Fibroblast of skin of left quadriceps (primary cell): ENCODE measurements at places on chromosomes 5 and 9.

- DNase-seq, result no peak
Measured at GRCh38 chr5:119378075-119378700, 22.4 kb downstream of the TNFAIP8 start.

DNA sequence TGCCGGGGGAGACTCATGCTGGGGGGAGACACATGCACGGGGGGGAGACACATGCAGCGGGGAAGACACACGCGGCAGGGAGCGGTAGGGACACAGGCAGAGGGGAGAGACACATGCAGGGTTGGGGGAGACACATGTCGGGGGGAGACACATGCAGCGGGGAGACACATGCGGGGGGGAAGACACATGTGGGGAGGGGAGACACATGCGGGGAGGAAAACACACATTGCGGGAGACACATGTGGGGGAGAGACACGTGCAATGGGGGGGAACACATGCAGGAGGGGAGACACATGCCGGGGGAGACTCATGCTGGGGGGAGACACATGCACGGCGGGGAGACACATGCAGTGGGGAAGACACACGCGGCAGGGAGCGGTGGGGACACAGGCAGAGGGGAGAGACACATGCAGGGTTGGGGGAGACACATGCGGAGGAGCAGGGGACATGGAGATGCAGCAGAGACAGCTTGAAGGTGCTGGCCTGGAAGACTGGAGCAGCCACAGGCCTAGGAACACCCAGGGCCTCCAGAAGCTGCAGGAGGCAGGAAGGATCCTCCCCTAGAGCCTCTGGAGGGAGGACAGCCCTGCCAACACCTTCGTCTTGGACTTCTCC lies 20.3 kb upstream of the OLFM1 start:
- no peak for DNase-seq

GRCh38 chr9:72858089-72858912 lies 94.6 kb downstream of the ALDH1A1 start:
- DNase-seq, result no peak

GRCh38 chr9:17719053-17719452 lies 140.2 kb downstream of the SH3GL2 start:
- DNase-seq, result no peak

DNA sequence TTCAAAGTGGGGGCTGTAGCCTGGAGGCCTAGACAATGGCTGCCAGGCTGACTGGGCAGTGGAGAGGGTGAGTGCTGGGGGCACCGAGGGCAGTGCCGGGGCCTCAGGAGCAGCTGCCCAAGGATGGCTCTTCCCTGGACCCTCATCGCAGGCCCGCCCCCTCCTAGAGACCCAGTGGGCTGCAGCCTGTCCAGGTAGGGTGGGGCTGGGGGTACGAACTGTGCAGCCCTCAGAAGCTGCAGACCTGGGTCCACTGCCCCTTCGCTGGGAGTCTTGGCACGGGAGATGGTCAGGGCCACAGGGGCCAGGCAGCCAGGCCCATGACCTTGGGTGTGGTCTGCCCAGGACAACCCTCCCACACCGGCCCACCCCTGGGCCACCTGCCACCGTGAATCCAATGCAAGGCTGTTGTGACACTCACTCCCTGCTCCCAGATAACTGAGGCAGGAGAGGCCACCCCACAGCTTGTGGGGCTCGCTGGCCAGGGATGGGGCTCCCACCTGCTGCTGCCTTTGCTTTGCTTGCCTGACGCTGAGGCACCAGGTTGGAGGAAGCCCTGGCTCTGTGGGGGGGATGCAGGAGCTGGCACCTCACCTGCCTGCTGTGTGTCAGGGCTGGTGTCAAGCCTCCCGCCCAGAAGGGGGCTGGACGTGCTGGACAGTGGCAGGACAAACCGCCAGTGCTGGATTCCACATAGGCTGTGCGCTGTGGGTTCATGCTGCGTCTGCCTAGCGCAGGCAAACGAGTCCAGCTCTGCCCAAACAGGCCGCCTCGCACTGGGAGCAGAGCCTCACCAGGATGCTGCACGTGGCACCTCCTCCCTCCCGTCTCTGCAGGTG lies 23.1 kb upstream of the SLC9A3 start:
- DNase-seq, result no peak

- DNase-seq, result no peak
Measured at GRCh38 chr9:80691229-80691628, 998.1 kb downstream of the TLE1 start.

GRCh38 chr9:81416476-81417298 lies 272.7 kb downstream of the TLE1 start:
- DNase-seq, result no peak

DNA sequence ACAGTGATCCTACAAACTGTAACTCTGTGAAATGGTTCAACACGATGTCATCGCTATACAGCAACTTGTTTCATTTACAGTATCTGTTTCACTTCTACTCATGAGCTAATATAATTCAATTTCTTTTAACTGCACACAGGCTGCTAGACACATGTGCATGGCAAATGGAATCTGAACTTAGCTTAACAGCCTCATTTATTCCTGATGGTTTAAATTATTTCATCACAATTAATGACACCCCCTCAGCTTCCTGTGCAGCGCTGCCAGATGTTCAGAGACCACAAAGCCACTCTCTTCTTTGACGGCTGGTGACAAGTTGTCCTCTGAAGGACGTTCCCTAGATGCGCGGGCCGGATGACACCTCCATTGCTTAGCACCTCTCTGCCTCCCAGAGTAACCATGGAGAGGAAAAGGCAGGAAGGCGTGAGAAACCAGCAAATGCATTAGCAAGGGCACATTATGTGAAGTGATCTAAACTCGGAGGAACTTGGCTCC lies 191.1 kb downstream of the BNC2 start:
- peak; percentile 59 for DNase-seq

- DNase-seq, result no peak
Measured at GRCh38 chr9:129602598-129603415, 18.1 kb downstream of the C9orf50 start.

DNA sequence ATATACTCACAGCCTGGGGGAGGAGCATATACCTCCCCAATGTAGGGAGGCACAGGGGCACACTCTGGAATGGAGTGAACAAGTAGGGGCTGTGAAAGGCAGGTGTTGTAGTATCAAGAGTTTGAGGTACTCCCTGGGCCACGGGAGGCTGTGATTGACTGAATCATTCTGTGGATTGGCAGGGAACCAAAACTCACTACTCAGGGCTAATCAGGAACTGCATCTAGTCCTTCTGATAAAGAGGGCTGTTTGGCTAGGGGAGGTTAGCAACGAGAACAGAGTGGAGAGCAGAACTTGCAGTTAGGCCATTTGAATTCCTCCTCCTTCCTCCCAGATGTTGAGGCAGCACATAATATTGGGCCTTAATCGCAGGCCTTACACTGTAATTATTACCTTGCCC lies 369.2 kb upstream of the MPDZ start:
- no peak for DNase-seq

DNA sequence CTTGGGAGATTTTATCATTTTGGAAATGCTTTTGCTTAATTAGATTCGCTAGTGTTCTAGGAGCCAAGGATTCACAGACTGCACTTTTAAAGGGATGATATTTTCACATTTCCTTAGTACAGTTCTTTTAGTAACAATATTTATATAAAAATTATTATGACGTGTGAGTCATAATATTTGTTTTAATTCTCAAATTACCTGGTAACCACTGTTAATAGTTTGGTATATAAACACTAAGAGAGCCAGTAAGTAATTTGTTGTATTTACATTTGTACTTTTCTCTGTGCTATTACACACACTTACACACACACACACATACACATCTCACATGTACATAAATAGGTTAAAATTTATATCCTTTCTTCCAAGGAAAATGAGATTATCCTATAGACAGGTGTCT lies 58.8 kb upstream of the RAD23B start:
- no peak for DNase-seq

GRCh38 chr9:125649826-125650225 lies 57.2 kb downstream of the MAPKAP1 start:
- DNase-seq, result no peak

DNA sequence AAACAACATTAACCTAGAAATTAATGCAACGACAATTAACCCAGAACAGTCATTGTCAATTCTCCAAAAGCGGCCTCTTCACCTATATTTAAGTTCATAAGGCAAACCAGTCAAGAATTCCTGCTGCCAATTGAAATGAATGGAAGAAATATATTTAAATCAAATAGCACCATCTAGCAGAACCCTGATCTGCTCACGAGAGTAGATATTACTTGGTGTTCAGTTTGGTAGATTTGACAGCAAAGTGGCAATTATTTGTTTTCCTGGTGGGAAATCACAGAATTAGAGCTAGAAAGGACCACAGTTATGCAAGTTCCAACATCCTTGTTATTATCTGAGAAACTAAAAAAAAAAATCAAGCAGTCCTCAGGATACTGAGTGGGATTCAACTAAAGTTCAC lies 2.3 kb downstream of the SSBP2 start:
- no peak for DNase-seq

- DNase-seq, result no peak
Measured at GRCh38 chr5:120466341-120467006, 2.4 kb downstream of the PRR16 start.

DNA sequence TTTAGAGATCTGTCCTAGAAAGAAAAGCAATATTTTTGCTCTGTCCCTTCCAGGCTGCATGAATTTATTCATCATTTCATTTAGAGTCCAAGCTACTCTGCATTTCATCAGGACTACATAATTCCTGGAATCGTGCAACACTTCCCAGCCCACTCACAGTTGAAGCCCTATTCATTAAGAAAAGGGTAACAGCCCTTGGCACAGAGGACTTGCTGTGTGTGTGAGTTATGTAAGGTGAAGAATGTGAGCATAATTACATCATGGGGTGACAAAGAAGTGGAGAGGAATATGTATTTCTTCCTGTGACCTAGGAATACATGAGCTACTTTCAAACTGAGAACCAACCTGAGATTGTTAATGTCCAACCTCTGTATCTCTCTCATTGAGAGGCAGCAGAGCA lies 317.4 kb downstream of the ARHGEF28 start:
- no peak for DNase-seq

GRCh38 chr9:3205421-3206095 lies 320.2 kb downstream of the RFX3 start:
- DNase-seq, result no peak

GRCh38 chr9:112747094-112747493 lies 3.5 kb upstream of the SNX30 start:
- no peak for DNase-seq

- DNase-seq, result no peak
Measured at GRCh38 chr5:171850324-171850947, 64.8 kb downstream of the SMIM23 start.

GRCh38 chr5:39178861-39179260 lies 40.5 kb downstream of the FYB1 start:
- DNase-seq, result no peak

DNA sequence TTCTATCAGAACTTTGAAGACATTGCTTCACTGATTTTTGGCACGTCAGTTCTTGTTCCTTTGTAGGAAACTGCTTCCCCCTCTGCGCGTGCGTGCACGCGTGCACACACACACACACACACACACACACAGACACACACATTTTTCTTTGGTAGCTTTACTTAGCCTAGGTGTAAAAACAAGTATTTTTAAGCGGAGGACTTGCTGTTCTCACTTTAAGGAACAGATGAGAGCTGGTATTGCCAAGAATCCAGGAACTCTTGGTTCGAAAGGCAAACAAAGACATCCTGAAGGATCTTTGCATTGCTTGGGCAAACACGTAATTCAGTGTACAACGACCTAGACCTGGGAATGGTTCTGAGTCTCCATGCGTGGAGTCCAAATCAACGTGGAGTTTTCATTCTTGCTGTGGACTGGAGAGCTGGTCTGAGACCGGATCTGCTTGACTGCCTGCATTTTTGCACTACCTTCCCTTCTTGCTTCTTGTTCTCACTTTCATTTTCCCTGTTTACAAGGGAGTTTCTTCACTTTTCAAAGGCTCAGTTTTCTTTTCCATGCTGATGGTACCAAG lies 8.2 kb downstream of the TMEM268 start:
- DNase-seq, result no peak

- DNase-seq, result no peak
Measured at GRCh38 chr5:122110987-122111386, 18.4 kb upstream of the ZNF474 start.

DNA sequence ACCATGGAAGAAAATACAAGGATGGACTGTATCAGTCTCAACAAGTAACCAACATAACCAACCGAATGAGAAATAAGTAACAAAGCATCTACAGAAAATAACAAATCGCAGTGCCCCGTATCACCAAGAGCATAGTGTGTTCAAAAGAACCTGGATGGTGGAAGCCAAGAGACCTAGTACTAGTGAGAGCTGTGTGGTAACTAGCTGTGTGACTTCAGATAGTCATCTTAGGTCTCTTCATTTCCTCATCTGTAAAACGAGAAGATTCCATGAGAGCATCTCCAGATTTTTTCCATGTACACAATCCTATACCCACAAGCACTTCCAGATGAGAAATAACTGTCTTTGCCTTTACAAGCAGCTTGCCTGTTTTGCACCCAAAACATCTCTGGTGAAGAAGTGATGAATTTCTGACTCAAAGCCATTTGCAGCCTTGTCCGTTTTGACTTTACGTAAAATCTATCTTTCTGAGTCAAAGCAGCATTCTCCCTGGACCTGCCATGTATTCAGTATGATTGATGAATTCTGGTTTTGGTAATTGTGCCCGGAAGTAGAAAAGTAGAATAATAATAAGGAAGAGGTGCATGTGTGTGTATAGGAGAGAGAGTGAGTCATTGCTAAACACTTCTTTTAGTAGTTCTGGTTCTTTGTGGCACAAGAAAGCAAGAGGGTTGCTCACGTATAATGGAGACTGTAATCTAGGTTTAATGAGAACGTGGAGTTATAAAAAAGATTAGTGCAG lies 41.0 kb downstream of the AOPEP start:
- DNase-seq, result peak; percentile 40

GRCh38 chr9:2991292-2991691 lies 147.4 kb upstream of the PUM3 start:
- no peak for DNase-seq

DNA sequence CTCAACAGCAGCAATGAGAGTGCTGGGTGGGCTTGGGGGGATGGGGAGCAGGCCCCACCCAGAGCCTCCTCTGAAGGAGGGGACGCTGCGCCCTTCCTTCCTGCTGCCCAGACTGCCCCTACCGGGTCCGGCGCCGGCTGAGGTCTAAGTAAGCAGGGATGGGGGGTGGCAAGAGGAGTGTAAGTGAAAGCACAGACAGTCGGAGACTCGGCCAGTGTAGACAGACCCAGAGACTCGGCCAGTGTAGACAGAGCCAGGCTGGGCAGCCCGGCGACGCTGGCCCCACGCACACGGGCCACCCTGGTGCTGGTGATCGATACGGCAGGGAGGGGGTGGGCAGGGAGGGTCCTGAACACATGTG lies 7.4 kb upstream of the ENTPD8 start:
- DNase-seq, result no peak

GRCh38 chr5:154078272-154078671 lies 39.5 kb downstream of the MFAP3 start:
- DNase-seq, result no peak

DNA sequence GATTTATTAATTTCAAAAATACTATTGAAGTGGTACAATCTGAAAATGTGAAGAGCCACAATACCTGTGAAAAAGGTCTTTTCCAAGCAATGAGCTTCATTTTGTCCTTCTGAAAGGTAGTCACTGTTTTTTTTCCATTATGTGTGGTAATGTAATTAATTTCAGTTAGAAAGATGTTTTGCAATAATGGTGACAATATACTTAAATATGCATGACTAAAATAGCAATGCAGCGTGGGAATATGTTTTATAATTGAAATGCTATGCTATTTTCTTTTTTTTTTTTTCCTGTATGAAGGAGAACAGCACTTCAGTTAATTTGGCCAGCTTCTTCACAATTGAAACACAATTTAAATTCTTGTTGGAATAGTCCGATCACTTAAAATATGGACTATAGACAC lies 41.9 kb downstream of the NPR3 start:
- peak; percentile 57 for DNase-seq
